ENCODE measurements at places on chromosomes 4 and X.
A peak's percentile ranks its signal among the peaks of the same experiment; 100 is the strongest.

- no peak for DNase-seq
These were observed 293.2 kb downstream of the FBXO8 start for GRCh38 chr4:173990126-173990868.

GRCh38 chr4:163378661-163379060 lies 35.0 kb downstream of the NPY5R start:
- no peak for DNase-seq

DNA sequence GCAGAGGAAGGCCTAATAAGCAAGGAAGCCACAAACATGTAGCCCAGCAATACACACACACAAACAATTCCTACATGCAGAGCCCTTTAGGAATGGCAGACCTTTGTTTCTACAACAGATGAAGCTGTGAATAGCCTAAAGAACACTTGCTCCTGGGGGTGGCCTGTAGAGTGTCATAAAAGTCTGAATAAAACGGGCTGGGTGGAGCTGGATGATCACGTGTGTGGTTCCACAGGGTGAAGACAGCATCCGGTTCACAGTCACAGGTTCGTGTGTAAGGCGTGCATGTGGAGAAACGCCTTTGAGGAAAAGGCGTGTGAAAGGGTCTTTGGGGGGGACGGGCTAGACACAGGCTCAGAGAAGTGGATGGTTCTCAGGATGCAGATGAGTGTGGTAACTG lies 156.1 kb downstream of the AFAP1 start:
- no peak for DNase-seq

GRCh38 chr4:154292589-154292988 lies 199.0 kb downstream of the DCHS2 start:
- DNase-seq = no peak

DNA sequence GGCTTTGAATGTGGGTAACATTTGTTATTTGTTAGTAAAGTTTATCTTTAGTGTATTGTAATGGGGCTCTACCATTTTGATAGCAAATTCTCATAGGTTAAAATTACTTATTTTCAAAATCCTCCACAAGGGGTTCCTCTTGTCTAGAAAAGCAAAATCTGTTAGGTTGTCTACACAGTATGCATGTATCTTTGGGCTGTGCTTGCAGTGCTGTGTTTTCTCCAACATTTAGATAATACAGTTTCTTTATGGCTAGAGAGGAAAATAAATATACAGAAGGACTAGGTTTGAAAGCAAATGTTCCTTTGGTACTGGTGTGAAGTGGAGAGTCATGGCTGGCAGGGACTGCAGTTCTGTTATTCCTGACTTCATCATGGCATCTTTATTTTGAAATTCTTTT lies 40.3 kb downstream of the POLR2B start:
- no peak for DNase-seq

- DNase-seq = no peak
These were observed 6.0 kb downstream of the EREG start for GRCh38 chr4:74370912-74371311.

- DNase-seq = no peak
These were observed 10.8 kb upstream of the NKAP start for GRCh38 chrX:119954374-119954773.

DNA sequence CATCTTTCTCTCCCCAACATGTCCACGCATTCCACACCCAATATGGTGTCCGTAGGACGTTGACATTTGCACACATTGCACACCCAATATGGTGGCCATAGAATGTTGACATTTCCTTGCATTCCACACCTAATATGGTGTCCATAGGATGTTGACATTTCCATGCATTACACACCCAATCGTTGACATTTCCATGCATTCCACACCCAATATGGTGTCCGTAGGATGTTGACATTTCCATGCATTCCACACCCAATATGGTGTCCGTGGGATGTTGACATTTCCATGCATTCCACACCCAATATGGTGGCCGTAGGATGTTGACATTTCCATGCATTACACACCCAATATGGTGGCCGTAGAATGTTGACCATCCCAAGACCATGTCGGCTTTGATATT lies 88.4 kb upstream of the SHOX start:
- no peak for DNase-seq

DNA sequence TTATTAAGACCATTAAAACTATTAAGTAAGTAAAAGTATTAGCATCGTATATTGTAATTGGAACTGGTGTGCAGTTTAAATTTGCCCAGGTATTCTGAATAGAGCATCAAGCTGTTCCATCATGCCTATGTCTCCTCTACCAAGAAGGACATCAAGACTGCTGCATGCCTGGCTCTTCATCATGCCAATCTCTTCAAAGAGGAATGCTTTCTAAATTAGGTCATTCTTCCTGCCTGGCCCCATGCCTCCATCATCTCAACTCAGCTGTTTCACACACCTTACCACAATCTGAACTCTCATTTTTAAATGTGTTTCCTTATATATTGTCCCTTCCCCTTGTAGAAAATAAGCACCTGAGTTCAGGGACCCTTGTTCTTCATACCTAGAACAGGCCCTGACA lies 270.5 kb upstream of the PPARGC1A start:
- DNase-seq = no peak

GRCh38 chrX:114583646-114584374 lies at the start of gene HTR2C:
HTR2C (plus strand) TSS chrX:114584086; CDS start chrX:114726937, 142,851 bp downstream.
- no peak for DNase-seq

DNA sequence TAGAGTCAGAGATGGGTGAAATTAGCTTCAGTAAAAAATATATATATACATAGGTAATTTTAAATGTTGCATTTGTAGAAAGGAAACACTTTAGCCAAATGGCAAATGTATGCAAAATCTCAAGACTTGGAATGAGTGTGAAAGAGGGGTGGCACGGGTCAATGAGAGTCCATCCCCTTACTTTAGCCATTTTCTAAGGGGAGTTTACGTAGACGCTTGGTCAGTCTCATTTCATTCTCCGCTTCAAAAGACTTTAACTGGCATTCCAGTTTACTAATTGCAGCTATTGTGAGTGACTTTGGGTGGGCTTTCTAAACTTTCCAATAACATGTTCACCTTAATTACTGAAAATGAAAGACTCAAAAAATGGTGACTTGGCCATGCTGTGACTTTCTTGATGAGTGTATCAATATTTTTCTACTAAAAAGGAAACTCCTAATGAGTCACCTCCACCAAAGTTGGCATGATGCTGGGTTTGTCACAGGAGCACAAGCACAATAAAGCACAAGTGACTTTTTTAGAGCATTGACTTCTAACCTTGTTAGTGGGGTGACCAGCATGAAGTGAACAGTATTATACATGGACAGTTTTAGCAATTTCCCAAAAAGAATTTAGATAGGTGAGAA lies 356.0 kb upstream of the RASGEF1B start:
- no peak for DNase-seq

- no peak for DNase-seq
These were observed 61.5 kb downstream of the TMEM131L start for GRCh38 chr4:153527690-153528089.

DNA sequence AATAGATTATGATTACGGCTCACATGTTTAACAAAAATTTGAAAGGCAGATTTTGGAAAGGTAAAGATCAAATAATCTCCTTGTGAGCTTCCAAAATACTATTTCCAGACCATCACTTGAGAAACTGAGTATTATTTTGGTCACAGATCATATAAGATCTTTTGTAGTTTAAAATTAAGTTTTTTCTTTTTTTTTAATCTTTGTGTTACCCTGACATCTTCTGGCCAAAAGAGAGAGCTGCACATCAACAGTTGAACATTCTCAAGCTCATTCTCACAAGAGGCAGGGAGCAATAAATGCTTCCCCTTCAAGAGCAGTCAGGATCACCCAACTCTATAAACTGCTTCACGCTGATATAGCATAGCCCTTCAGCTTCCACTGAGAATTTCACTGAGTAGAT lies 15.9 kb downstream of the TMEM192 start:
- DNase-seq = no peak

DNA sequence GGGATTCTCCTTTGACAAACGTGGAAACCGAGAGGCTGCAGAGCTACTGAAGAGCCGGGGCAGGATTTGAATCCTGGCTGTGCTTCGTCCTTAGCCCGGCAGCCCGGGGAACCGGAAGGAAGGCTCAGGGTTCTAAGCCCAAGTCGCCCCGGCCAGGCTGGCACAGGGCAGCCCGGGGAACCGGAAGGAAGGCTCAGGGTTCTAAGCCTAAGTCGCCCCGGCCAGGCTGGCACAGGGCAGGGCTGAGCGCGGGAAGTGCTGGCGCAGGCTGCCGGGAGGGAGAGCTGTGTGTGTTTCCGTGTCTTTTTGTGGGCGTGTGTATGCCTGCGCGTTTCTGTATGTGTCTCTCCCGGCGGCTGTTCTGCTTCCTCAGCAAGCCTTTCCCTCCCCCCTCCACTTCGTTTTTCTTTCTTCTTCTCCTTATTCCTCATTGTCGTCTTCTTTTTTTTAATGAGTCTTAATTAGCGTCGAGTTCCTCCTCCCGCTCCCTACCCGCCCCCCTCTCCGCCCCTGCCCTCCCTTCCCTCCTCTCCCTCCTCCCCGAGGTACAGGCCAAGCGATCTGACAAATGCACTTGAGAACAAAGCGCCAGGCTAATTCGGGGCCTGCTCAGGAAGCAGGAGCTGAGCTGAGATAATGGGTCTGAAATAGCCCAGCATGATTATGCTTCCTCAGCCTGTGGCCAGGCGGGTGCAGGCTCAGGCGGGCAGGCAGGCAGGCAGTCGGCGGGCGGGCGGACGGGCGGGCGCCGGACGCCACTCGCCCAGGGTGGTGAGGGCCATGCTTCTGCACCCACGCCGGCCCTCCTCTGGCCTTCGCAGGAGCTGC lies 65.9 kb downstream of the EFNB1 start:
- DNase-seq = no peak

- no peak for DNase-seq
These were observed 15.3 kb downstream of the INTU start for GRCh38 chr4:127648061-127648460.

DNA sequence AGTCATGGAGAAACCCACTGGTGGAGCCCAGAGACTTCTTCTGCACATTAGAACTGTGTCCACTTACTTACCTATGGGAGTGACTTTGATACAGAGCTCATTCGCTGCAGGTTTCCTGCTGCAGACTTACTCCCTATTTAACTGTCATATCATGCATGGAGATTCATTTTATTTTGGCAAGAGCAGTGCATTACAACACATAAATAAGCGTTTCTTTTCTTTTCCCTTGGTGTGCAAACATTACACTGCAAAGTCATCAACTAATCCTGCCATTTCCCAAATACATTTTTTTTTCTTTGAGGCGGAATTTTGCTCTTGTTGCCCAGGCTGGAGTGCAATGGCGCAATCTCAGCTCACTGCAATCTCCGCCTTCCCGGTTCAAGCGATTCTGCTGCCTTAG lies 230.9 kb upstream of the SFRP2 start:
- no peak for DNase-seq

DNA sequence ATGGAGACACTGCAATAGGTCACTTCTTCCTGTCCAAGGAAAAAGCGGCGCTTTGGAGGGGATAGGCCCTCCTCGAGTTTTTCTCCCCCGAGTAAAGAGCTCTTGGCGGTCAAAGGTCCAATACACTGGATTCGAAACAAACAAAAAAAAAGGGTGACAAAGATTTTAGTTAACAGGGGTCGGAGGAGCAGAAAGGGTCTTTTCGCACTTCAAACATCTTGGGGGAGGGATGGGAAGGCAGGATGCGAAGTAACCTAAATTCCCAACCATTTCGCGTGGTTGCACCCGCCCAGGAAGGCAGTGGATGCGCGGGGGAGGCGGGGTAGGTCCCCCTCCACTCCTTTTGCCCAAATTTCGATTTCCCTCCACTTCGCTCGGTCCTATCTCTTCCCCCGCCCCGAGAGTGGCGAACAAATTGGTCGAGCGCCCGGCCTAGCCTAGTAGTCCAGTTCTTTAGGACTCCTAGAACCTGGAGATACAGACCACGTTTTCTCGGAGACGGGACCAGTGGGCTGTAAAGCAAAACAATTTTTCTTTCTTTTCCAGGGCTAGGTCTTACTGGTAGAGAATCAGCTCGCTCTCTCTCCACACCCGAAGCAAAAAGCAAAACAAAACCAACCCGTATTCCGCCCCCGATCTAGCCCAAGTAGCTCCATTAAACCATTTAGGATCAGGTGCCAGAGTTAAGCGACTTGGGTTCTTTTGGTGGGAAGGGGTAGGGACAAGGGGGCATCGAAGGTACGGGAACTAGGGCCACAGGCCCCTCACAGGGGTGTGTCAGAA lies 2.0 kb upstream of the STAG2 start:
- no peak for DNase-seq

GRCh38 chr4:97841512-97841911 lies 301.8 kb downstream of the STPG2 start:
- no peak for DNase-seq

- no peak for DNase-seq
These were observed 83.8 kb upstream of the BOD1L1 start for GRCh38 chr4:13711233-13711785.

DNA sequence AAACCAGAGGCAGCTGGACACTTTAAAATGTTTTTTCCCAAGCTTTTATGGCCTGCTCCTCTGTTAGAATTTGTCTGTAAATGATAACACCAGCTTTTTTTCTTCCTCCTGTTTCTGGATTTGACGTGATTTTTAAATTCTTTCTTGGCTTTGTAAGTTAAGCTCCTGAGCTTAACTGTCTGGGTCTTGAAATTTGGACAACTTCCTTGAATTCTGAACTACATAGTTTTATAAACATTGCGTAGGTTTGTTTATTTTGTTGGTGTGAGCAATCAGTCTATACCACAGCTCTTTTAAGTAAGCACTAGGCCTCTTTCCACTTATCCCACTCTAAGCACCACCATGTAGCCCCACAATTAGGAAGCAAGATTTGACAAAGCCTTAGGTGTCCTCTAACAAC lies 144.4 kb upstream of the GUCY1A1 start:
- no peak for DNase-seq

DNA sequence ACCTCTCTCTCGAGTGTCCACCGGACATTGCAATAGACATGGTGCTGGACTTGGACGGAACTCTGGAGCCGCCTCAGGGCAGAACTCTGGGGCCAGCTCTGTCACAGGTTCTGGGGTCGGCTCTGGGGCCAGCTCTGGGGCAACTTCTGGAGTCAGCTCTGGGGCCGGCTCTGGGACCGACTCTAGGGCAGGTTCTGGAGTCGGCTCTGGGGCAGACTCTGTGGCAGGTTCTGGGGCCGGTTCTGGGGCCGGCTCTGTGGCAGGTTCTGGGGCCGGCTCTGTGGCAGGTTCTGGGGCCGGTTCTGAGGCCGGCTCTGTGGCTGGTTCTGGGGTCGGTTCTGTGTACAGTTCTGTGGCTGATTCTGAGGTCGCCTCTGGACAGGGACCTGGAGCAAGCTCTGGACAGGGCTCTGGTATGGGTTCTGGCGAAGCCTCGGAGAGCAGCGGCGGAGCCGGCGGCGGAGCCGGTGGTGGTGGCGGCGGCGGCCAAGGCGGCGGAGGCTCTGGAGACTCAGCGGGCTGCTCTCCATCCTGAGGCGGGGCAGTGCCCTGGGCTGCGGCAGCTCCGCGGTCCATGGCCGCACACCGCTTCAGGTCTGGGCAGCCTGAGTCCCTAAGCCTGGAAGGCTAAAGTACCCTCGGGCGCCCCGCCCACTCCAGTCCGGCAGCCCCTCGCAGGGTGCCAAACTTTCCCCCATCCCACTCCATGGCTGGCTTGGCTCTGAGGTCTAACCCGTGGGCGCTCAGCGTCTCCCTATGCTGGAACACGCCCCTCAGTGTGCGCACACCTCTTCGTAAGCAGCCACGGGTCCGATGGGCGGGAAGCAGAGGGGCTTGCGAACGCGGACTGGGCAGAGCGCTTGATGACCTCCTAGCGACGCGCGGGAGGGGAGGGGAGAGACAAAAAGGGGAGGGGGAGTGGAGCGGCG lies at the start of gene DGKK:
TSS of gene DGKK (minus strand) at position 723 of the 929 bp plus-strand sequence. CDS start at position 576, 147 bp downstream.
- DNase-seq = peak; percentile 1

- DNase-seq = no peak
These were observed 121.4 kb downstream of the SHROOM3 start for GRCh38 chr4:76556452-76556851.
